Activated CD8-positive, alpha-beta memory T cell treated with anti-CD3 and anti-CD28 coated beads for 24 hours (primary cell): ENCODE measurements at places on chromosomes 2 and 18.

- DNase-seq = no peak
Measured at GRCh38 chr18:34818064-34818463, 108.0 kb downstream of the DTNA start.

DNA sequence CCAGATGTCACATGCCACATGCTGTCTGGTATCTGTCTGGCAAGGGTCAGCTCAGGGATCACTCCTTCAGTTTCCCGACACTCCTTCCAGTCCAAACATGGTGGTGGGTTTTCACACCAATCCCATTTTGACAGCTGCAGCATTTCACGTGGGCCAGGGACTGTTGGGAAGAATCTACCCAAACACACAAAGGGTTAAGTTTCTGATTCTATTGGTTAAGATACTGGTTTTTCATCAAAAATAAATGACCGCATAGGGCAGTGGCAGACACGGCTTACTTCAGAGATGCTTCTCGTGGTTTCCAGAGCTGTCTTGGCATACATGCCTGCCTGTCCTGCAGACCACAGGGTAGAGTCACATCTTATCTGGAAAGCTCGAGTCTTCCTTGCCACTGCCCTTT lies 79.7 kb downstream of the PSMG2 start:
- no peak for DNase-seq

DNA sequence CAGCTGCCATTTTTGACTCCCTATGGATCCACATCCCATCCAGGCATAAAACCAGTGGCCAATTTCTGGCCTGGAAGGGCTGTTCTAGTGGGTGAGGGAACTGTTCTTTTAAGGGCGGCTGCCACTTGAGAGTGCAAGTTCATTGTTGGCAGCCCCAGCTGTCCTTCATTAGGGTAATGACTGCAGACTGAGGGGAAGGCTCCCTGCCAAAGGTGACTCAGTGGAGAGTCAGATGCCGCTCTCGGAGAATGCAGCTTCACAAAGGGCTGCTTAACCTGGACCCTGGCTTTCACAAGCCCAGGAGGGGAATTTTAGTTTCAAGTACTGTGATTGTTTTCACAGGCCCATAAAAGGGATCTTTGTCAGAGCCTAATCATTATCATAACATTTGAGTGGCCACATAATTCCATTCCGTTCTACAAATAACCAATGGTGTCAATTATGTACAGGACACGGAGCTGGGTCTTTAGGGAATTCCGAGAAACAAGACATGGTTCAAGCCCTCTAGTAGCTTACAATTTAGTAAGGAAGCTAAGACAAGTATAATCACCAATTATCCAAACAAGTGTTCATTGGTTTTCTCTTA lies 235.7 kb downstream of the CDCA7 start:
- DNase-seq = no peak

GRCh38 chr18:26909599-26910290 lies 44.2 kb upstream of the AQP4 start:
- no peak for DNase-seq

- DNase-seq = no peak
Measured at GRCh38 chr2:197276156-197276555, 34.4 kb downstream of the ANKRD44 start.

GRCh38 chr2:190482451-190482850 lies 52.1 kb downstream of the NEMP2 start:
- DNase-seq = no peak

GRCh38 chr2:74327199-74327598 lies 16.0 kb downstream of the SLC4A5 start:
- DNase-seq = no peak

DNA sequence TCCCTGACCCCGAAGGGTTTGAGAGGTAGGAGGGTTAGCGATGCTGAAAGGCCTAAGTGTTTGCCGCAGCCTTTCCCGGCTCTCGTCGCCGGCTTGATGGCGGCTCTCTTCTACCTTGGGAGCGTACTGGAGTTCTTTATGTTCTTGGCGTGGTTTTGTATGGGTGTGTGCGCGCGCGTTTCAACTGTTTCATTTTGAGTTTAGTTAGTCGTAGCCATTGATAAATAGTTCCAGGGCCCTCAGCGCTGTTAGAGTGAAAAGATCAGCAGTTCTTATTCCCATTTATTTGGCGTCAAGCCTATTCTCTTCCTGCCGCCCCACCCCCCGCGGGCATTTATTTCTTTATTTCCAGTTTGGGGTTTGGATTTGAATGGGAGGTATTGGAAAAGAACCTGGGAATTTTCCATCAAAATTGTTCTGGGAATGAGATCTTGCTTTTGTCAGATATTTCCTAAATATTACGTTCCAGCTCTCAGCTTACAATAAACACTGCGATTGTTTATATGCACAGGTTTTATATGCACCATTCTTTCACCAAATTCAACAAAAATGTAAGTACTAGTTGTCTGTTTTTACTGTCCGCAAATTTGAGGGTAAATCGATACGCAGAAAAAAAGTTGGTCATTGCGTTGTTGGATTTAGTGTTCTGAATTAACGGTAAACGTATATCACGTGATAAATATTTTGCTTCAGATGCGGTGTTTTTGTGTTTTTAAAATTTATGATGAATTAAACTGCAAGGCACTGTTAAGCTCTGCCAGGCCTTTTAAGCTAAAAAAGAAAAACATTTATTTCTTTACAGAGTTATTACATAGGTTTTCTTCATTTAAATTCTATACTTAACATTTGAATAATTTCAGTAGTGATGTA lies 954 bp downstream of the CCNT2 start:
- DNase-seq = no peak

DNA sequence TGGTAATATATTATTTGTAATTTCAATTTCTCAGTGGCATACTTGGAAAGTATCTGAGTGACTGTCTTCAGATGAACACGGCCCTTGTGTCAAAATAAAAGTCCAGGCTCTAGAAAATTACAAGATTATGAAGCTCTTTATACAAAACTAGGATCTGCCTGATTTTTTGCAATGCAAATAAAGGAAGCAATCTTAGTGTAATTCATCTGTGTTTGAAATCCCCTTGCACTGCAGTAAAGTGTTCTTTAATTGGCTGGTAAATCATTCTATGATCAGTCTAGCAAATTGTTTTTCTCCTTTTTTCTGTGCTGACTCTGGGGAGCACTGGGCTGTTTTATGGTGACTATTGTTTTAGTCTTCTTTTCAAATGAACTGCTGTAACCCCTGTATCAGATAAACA lies 1039.0 kb downstream of the SOCS6 start:
- no peak for DNase-seq

- no peak for DNase-seq
Measured at GRCh38 chr2:80153151-80153550, 151.4 kb downstream of the LRRTM1 start.

GRCh38 chr2:234352270-234352669 lies 144.6 kb downstream of the ARL4C start:
- DNase-seq = peak; percentile 17

GRCh38 chr2:42261518-42262195 lies 92.5 kb downstream of the EML4 start:
- DNase-seq = no peak

GRCh38 chr18:8381821-8382459 lies 227.3 kb upstream of the RAB12 start:
- DNase-seq = no peak

- no peak for DNase-seq
Measured at GRCh38 chr2:205848601-205849000, 166.3 kb downstream of the NRP2 start.
